ENCODE measurements at places on chromosomes 5 and 9.

- DNase-seq = no peak
Measured at GRCh38 chr9:84758817-84759216, 89.3 kb downstream of the NTRK2 start.

- DNase-seq = no peak
Measured at GRCh38 chr5:180786531-180787398, 15.8 kb downstream of the MGAT1 start.

DNA sequence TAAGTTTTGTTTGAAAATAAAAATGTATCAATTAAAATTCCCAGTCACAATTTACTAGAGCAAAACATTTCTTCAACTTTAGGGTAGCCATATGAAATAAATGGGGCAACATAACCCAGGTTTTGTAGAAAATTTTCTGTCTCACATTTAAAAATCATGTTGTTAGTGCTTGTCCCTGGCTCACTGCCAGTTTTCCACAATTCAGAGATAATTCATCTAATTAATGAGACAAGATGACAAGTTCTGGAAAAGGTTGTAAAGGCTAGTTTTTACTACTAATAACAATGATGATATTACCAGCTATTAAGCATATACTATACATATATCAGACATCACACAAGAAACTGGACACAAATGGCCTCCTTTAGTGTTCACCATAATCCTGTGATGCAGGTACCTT lies 45.9 kb downstream of the MEGF9 start:
- no peak for DNase-seq

DNA sequence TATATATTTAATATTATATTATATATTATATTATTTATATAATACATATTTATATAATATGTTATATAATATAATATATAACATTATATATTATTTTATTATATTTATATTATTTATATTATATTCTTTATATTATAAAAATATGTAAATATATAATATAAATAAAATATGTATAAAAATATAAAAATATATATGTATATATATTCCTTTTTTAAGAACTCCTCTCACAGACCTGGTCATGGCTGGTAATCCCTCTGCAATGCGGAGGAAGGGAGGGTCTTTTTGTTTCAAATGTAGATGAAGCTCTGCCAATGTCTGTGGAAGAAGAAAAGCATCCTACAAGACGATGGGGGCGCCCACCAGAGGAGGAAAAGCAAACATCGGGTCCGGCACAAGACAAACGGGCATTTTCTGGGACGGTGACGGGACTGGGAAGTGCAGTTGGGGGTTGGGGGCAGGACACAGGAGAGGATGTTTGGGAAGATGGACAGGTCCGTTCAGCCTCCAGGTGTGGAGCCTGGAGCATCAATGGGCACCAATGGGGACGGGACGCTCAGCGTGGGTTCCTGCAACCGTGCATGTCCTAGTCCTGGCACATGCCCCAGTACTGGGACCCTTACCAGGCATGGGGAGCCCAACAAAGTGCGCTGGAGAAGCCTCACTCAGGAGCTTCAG lies 194.0 kb downstream of the IRX1 start:
- DNase-seq = no peak

DNA sequence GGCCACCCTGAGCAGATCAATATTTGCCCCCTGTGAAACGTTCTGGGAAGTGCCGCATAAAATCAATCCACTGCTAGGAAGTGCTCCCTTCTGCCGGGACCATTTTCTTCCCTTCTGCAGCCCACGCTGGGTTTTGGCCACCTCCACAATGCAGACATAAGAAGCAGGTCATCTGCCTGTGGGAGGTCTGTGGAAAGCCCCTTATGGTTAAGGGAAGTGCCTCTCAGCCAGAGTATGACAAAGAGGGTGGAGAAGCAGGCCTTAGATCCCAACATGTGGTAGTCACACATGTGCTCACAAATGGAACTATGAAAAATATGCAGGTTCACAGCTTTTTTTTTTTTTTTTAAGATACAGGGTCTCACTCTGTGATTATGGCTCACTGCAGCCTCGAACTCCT lies 82.8 kb downstream of the SLC1A3 start:
- peak; percentile 30 for DNase-seq

- DNase-seq = no peak
Measured at GRCh38 chr5:141835928-141836670, 42.1 kb downstream of the PCDH1 start.

DNA sequence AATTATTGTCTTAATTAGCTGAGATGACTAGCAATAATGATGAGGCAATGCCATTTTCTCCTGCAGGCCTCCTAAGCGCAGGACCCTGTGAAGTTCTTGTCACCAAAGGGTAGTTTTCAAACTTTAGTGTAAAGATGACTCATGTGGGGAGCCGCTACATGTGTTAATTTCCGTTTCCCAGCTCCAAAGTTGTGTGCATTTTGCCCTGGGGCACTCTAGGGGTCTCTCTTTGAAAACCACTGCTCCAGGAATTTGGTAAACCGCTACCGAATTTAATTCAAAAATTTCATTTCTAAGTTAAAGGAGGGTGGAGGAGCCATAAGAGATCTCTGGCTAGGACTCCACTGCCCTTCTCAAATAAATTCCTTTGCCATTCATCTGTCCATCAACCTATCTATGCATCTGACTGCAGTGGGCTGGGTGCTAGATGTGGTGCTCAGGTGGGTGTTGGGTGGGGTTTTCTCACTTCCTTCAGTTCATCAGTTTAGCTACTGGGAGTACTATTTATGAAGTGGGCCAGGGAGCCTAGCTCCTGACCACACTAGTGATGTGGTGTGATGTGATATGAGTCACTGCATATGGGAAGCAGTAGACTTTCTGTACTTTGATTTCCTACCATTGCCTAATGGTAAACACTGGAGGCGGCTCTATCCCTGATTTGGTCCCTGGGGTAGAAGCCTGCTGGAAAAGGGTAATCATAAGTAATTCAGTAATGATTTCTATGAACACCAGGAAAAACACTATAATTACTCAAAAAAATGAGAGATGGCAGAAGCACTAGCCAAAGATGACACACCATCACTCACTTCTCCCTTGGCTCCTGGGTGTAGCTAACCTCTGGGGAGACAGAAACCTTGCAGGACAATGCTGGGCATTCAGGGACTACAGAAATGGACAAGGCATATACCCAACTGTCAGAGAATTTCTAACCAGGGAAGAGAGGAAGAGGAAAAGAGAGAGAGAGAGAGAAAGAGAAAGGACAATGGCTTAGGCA lies 4.0 kb upstream of the ZSWIM6 start:
- DNase-seq = no peak

- no peak for DNase-seq
Measured at GRCh38 chr5:89901983-89902382, 507.6 kb downstream of the CETN3 start.

- DNase-seq = no peak
Measured at GRCh38 chr5:8156706-8157105, 287.8 kb downstream of the MTRR start.

DNA sequence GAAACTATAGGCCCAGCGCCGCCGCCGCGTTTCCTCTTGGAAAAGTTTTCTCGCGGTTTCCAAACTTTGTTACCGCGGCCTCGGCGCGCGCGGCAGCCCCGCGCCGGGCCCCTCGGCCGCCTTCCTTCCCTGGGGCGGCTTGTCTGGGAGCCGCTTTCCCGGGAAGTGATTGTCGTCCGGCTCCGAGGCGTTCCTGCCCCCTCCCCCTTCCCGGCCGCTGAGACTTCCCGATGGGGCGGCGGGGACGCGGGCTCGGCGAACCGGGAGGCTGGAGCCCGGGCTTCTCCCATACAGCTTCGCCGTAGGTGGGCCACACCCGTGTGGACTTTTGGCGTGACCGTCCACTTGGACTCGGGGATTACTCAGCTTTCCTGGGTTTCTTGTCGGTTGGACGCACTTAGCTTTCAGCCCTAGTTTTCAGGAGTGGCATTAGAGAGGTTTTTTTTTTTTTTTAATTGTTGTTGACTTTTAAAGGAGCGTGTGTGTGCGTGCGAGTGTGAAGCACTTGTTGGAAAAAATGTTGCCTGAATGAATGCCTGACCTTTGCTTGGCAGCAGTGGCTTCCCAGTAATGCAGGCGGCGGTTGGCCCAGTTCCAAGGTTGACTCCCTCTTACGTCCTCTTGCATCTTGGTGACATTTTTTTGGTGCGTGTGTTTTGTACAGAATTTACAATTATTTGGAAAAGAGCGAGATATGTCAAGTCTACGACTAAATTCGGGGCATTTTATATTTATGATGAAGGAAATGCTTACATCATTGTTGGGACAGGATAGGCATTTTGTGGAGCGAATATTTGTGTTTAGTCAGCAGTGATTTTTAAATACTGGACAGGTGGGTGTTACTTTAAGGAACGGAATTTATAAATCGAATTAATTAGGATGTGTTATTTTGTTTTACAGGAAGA lies 821 bp downstream of the CTNNA1 start:
- no peak for DNase-seq

DNA sequence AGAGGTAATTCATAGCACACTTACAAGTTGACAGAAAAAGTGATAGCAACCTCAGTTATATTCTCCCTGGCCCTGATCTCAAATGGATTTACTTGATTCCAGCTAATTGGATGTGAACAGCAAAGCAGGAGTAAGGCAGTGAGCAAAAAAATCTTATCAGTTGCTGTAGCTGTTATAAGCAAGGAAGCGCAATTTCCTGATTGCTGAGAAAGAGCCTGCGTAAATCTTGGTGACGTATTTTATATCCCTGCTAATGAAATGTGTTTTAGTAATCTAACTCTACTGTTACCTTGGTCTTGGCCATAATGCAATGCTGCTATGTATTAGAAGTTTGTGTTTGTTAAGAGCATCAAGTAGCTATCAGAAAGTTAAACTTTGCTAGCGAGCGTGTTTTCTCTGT lies 661.2 kb upstream of the SEMA6A start:
- DNase-seq = no peak

- DNase-seq = no peak
Measured at GRCh38 chr5:145471831-145472612, 363.1 kb downstream of the PRELID2 start.

- no peak for DNase-seq
Measured at GRCh38 chr9:96149533-96150280, 152.3 kb downstream of the HSD17B3 start.

DNA sequence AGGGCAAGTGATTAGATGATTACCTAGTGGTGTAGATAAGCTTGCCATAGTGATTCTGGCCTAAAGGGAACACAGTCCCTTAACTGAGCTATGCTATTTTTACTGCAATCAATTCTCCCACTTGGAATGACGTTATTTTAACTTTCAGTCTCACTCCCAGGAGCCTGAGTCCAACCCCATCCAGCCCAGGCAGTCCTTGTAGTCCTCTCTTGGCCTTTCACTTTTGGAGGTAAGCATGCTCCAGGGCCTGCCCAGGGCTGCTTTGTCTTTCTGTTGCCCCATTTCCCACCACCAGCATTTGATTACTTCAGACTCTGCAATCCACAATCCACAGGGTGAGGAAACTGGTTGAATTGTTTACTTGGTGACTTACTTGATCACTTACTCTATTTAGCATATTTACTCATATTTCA lies 233.0 kb downstream of the CD180 start:
- no peak for DNase-seq

DNA sequence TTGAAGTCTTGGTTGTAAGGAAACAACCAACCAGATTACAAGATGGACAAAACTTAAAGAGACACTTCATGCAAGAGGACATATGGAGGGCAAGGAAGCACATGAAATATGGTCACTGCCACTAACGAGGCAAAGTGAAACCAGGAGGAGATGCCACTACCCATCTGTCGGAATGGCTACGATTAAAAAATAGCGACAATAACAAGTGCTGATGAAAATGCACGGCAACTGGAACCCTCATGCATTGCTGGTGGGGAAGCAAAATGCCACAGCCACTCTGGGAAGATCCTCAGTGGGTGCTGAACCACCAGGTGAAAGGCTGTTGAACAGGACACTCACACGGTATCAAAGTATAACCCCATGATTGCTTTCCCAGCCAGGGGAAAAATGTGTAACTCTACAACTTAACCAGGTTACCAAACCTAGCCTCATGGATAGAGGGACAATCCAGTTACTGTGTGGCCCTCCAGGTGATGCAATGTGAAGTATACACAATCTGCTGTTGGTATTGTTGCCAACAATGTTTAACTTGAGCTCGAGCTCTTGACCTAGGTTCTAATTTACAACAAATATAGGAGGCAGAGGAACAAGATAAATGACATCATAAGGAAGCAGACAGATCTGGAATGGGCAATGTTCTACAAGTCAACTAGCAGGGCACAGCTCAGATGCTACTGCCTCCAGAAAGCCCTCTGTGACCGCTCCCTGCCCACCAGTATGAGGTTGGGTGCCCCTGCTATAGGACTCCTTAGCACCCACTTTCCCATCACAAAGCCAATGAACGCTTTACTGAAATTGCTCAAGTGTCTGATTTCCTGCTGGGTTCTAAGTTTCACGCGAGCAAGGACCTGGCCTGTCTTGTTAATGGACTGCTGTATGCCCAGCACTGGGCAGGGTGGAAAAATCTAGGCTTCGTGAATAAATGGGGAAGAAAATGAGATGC lies 25.8 kb downstream of the SH3PXD2B start:
- no peak for DNase-seq

DNA sequence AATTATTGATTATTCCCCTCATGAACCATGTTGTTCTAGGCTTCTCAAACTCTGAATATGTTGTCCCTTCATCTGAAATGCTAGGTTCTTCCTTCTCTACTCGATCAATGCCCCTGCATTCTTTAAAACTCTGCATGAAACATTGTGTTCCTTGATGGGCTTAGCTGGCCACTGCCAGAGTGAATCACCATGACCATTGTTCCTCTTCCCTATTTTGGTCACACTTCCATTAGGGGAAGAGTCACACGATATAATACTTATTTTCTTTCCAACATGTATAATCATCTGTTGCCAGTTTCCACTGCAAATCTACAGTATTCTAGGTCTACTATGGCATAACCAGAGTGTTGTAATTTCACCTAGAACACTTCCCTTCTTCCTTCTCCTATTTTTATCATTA lies 247.9 kb downstream of the TRPM3 start:
- no peak for DNase-seq

- no peak for DNase-seq
Measured at GRCh38 chr5:155316070-155316714, 302.6 kb downstream of the KIF4B start.

DNA sequence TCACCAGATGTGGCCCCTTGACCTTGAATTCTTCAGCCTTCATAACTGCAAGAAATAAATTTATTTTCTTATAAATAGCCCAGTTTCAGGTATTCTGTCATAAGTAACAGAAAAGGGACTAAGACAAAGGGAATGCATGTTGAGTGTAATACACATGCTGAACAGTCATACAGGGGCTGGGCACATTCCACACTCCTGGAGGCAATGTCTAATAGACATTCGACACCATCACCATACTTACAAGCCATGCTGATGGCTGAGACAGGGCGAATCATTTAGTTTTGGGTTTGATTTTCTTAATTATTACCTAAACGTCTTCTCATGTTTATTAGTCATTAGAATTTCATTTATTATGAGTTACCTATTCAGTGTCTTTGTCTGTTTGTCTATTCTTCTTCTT lies 68.5 kb downstream of the TENT4A start:
- no peak for DNase-seq

GRCh38 chr5:145220481-145220880 lies 614.7 kb downstream of the PRELID2 start:
- DNase-seq = no peak

- DNase-seq = no peak
Measured at GRCh38 chr9:110099236-110100095, 108.5 kb downstream of the C9orf152 start.

Data from GM12864 (cell line).